ENCODE measurements at places on chromosomes 12 and 14. TPM values are rescaled to one million over a fixed set of nuclear protein-coding genes. Genes with fewer than 3 reads are reported as not detected.

The MAP1LC3B2 gene
- 1.4 TPM for polyA plus RNA-seq

The MANSC4 gene
- polyA plus RNA-seq, result not detected

The LRRK2 gene
- polyA plus RNA-seq, result 0.17 TPM

The DTD2 gene
- polyA plus RNA-seq, result 16.9 TPM

The RASSF9 gene
- 0.09 TPM for polyA plus RNA-seq

The P2RX4 gene
- polyA plus RNA-seq, result 13.6 TPM

The KRT73 gene
- polyA plus RNA-seq, result not detected

The GALNT8 gene
- not detected for polyA plus RNA-seq

The NOP9 gene
- polyA plus RNA-seq, result 11.7 TPM

The DLST gene
- 132 TPM for polyA plus RNA-seq

The RDH12 gene
- not detected for polyA plus RNA-seq

The NR1H4 gene
- not detected for polyA plus RNA-seq

The ANO6 gene
- 18.1 TPM for polyA plus RNA-seq

The LYZ gene
- not detected for polyA plus RNA-seq

The ADAM20 gene
- polyA plus RNA-seq, result 0.03 TPM

The KRT78 gene
- not detected for polyA plus RNA-seq

The PIK3C2G gene
- not detected for polyA plus RNA-seq

The AQP6 gene
- polyA plus RNA-seq, result not detected

The PIWIL1 gene
- not detected for polyA plus RNA-seq

The TPI1 gene
- 1,995 TPM for polyA plus RNA-seq

The RFLNA gene
- polyA plus RNA-seq, result not detected

The NDUFB1 gene
- polyA plus RNA-seq, result 326 TPM

The PLEKHG7 gene
- polyA plus RNA-seq, result not detected

The AJUBA gene
- 46.3 TPM for polyA plus RNA-seq

The LMO3 gene
- polyA plus RNA-seq, result 0.49 TPM

The MIP gene
- polyA plus RNA-seq, result not detected

The LTBP2 gene
- polyA plus RNA-seq, result 81.8 TPM

The LRTM2 gene
- not detected for polyA plus RNA-seq

The ASB2 gene
- polyA plus RNA-seq, result 0.77 TPM

The BCL2L14 gene
- not detected for polyA plus RNA-seq

The ATF1 gene
- polyA plus RNA-seq, result 32.4 TPM

The PTPRO gene
- polyA plus RNA-seq, result 0.03 TPM

The MARCHF9 gene
- polyA plus RNA-seq, result 4.7 TPM

The SPTB gene
- 0.03 TPM for polyA plus RNA-seq

The TSPAN19 gene
- polyA plus RNA-seq, result not detected

Data from IMR-90 (cell line).